ENCODE measurements at places on chromosomes 4 and X.
A peak's percentile ranks its signal among the peaks of the same experiment; 100 is the strongest.

GRCh38 chrX:34734383-34734782, 77.3 kb upstream of the TMEM47 start:
- DNase-seq = no peak

DNA sequence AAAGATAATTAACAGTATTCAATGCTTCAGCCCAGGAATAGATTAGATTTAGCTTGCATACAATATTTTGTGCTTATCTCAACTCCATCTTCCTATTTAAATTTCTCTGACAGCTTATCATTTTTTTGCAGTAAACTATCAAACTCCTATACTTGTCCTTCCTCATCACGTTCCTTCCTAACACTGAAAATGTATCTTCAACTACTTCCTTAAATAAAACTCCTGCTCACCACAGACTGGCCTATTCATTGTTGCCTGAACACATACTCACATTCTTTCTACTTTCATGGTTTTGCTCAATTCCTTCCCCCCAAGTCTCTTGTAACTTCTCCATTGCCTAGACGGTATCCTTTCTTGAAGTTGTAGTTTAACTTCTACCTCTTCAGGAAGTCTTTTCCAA, 28.5 kb upstream of the PTPN13 start:
- no peak for DNase-seq

- no peak for DNase-seq
Observed at GRCh38 chr4:127335073-127335620, 297.6 kb upstream of the INTU start.

GRCh38 chr4:10333942-10334341, 123.3 kb downstream of the ZNF518B start:
- DNase-seq = no peak

- peak; percentile 70 for DNase-seq
Observed at GRCh38 chr4:153153339-153153871, 50.8 kb upstream of the TRIM2 start.

DNA sequence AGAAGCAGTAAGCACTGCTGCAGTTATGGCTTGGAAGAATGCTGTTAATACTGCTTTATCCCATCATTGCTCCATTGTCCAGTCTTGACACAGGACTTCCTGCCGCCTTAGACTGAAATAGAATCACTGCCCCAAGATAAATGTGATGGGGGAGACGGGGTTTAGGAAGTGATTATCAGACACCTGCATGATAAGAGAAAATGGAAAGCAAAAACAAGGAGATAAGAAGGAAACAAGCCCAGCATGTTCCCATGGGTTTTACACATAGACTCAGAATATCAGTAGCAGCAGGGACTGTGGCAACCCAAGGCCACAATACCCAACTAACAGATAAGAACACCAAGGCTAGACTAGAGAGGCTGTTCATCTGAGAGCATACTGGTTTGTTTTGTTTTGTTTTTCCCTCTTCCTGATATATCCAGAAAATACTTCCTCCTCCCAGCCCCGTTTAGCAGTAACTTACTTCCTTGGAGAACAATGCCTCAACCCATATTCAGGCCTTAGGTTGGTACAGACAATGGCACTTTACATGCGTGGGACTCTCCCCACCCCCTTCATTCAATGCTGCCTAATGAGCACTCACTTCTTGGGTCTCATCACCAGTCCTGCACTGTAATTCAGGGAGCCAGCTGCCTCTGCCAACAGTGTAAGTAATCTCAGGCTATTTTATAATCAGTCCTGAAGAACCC, 232.6 kb downstream of the CBR4 start:
- no peak for DNase-seq

- no peak for DNase-seq
Observed at GRCh38 chr4:143658336-143658735, 42.1 kb downstream of the FREM3 start.

DNA sequence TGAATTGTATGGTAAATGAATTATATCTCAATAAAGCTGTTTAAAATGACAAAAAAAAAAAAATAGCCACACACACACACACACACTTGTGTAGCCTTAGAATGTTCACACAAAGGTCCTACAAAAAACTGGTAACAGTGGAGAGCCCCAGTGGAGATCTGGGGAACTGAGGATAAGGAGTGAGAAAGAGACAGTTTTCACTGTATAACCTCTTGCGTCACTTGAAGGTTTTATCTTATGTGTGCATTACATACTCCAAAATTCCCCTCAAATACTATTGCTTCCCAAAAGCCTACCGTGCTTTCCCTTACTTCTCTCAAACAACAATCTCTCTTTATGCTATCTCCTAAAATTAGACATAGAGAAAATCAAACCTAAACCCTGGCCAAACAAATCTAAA, 67.8 kb downstream of the SMC1A start:
- no peak for DNase-seq

- no peak for DNase-seq
Observed at GRCh38 chr4:7144374-7145290, 47.7 kb upstream of the SORCS2 start.

- no peak for DNase-seq
Observed at GRCh38 chr4:15198070-15198727, 195.9 kb downstream of the CPEB2 start.
